Cerebellar cortex (tissue), 1 donor: ENCODE measurements at places on chromosomes 6 and 20.

- DNase-seq = no peak
Observed at GRCh38 chr20:62355516-62355877, 11.6 kb downstream of the LAMA5 start.

DNA sequence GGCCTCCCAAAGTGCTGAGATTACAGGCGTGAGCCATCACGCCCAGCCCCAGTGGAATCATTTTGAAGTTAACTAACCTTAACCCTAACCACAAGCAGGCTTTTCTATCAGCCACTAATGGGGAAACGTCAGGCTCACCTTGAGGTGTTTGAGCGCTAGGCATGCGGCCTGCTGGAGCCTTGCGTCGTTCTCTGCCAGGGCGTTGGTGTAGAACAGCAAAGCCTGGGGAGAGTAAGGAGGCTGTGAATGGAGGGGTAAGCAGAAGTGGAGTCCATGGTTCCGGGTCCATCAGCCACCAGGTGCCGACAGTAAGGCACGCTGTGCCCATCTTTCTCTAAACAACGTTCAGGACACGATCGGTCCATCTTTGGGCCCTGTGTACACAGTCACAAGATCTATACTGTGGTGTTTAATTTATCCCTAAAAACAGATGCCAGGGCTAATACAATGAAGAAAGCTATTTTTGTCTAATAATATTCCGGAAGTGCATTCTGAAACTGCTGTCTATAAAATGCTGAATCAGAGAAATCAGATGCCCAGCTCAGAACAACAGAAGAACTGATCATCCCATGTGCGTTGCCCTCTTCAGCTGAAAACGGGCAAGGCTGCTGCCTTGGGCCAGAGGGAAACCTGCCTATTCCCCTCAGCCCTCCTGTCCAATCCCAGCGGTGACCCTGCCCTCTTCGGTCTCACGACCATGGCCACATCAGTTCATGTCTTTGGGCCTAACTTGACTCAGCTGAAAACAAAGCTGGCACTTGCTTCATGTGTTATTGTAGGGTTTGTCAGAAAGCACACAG is 79.6 kb downstream of the PTPN1 start:
- DNase-seq = no peak

DNA sequence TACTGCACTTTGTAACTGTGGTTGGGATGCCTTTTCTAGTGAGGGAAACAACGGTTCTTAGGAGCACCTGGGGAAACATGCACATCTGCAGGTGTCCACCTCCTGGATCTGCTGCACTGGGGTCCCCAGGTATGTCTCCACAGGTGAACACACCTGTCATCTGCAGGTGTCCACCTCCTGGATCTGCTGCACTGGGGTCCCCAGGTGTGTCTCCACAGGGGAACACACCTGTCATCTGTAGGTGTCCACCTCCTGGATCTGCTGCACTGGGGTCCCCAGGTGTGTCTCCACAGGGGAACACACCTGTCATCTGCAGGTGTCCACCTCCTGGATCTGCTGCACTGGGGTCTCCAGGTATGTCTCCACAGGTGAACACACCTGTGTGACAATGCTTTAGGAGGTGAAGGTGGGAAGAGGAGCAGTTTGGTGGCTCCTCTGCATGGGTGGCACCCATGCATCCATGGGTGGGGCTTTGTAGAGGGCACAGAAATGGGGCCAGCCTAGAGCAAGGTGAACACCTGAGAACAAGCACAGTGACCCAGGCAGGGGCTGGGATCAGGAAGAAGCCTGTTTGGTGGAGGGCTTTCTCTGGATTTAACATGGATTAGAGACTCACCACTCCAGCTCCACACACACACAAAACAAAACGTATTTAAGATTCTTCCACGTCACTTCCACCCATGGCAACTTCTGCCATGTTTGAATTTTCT is 206.0 kb upstream of the CDH4 start:
- no peak for DNase-seq

DNA sequence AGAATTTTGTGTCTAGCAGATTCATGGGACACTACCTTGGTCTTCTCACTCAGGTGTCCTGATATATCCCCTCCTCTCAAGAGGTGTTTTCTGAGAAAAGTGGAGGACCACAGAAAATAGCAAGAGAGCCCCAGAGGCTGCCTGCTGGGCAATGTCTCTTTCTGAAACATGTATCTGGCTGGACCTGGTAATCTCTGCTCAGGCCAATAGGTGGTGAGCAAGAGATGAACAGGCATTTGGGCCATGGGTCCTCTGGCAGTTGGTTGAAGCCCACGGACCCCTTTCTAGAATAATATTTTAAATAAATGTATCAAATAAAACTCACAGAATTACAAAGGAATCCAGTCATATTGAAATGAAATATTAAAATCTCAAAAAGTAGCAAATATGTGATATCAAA is 8.8 kb upstream of the THBD start:
- DNase-seq = no peak

DNA sequence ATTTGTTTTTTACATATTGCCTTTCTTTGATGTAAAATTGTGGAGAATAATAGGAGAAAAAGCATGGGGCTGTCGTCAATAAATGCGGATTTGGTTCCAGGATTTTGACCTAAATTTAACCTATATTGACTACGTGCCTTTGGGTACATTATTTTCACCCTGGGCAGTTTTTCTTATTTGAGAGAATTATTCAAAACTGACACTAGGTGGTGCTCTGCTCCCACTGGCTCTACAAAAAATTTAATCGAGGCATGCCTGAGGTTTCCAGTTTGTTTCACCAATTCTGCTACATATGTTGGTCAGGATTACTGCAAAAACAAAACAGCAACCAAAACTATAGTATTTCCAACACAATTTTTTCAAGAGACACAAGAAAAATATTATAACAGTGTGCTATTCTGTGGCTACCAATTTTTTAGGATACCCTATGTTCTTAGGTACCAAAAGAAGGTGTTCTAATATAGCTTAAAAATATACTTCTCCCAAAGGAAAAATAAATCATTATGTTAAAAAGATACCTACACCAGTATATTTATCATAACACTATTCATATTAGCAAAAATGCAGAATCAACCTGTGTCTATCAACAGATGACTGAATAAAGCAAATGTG is 48.6 kb upstream of the FABP7 start:
- DNase-seq = peak; percentile 87

- no peak for DNase-seq
Observed at GRCh38 chr6:134061440-134061839, 9.0 kb upstream of the SLC2A12 start.

GRCh38 chr20:59770270-59770669 is 163.2 kb downstream of the SYCP2 start:
- no peak for DNase-seq

- no peak for DNase-seq
Observed at GRCh38 chr6:85124472-85125354, 325.2 kb upstream of the NT5E start.

GRCh38 chr6:97437087-97437486 is 154.1 kb upstream of the MMS22L start:
- DNase-seq = peak; percentile 25
